Smooth muscle cell of the coronary artery (primary cell): ENCODE measurements at places on chromosomes 3 and 15. TPM values are rescaled to one million over a fixed set of nuclear protein-coding genes. Genes with fewer than 3 reads are reported as not detected.

The ITIH3 gene
- total RNA-seq, result 2.8 TPM in 1 of 2 replicates, not detected in the other

The GREM1 gene
- 5.0 and 527 TPM in 2 replicates for total RNA-seq

The LDHAL6B gene
- not detected in 2 replicates for total RNA-seq

The PTPRG gene
- total RNA-seq, result 19.2 and 50.7 TPM in 2 replicates

The ZKSCAN7 gene
- total RNA-seq, result 4.6 and 8.3 TPM in 2 replicates

The C3orf80 gene
- total RNA-seq, result 0.59 and 0.75 TPM in 2 replicates
